ENCODE measurements at places on chromosomes 1 and 21.

GRCh38 chr1:71285529-71285928 lies 204.7 kb upstream of the ZRANB2 start:
- DNase-seq, result no peak

DNA sequence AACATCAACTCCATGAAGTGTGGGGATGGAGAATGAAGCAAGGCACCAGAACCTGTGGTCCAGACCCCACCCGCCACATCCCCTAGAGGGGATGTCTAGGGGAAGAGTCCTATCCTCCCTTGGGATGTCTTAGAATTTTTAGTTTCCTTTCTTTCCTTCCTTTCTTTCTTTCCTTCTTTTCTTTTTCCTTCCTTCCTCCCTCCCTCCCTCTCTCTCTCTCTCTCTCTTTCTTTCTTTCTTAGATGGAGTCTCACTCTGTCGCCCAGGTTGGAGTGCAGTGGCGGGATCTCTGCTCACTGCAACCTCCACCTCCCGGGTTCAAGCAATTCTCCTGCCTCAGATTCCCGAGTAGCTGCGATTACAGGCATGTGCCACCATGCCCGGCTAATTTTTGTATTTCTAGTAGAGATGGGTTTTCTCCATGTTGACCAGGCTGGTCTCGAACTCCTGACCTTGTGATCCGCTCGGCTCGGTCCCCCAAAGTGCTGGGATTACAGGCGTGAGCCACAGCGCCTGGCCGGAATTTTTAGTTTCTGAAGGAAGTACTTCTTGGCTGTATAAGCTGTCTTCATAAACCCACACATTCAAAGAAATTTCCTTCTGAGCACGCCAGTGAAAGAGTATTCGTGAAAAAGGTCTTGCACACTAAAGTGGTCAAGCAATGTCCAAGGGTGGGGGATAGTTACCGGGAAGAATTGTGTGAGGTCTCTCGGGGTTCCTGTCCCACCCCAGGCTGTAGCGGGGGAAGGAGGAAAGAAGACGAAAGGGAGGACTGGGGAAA lies 20.8 kb upstream of the LEFTY2 start:
- DNase-seq, result no peak

GRCh38 chr1:155968670-155969069 lies 9.7 kb downstream of the ARHGEF2 start:
- DNase-seq, result peak; percentile 46

DNA sequence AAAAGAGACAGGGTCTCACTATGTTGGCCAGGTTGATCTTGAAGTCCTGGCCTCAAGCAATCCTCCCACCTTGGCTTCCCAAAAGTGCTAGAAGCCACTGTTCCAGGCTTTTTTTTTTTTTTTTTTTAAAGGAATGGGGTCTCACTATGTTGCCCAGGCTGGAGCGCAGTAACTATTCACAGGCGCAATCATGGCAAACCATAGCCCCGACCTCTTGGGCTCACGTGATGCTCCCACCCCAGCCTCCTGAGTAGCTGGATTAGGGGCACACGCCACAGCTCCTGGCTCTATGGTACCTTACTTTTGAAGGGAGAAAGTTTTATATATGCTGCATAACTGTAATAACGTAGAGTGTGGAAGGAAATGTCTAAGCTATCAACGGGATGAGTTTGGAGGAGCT lies 5.7 kb upstream of the ATP13A2 start:
- DNase-seq, result no peak

DNA sequence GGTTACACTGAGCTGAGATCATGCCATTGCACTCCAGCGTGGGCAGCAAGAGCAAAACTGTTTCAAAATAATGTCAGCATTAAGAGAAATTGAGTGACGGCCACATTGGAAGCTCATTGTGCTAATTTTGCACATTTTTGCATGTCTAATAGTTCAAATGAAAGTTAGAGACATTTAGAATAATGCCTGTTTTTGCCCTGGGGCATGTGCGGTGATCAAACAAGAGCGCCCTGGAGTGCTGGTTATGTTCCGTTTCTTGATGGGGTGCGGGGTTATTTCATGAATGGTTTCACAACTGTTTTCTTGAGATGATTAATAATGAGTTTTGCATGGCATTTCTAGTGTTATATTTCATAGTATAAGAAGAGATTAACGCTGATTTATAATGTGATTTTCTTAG lies 13.1 kb downstream of the OR2T11 start:
- DNase-seq, result no peak

DNA sequence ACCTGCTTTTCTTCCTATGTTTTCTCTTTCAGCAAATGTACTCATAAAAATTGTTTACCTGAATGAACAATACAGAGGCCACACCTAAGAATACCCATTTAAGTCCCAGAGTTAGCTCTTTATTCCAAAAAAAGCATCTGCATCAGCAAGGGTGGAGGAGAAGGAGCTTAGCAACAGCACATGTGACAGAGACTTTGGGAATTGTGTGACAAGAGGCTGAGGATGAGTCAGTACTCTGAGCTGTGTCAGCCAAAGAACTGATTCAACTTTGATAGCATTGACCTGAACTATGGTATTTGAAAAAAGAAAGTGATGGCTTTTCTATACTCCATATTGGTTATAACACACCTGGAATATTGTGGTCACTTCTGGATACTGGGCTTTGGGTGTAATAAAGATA lies 162.7 kb downstream of the ZNF648 start:
- DNase-seq, result no peak

GRCh38 chr1:219405531-219406331 lies 207.2 kb downstream of the ZC3H11B start:
- DNase-seq, result no peak

- peak; percentile 46 for DNase-seq
These were observed 27.3 kb upstream of the A3GALT2 start for GRCh38 chr1:33348194-33348593.

GRCh38 chr1:6247651-6248050 lies 3.7 kb downstream of the HES3 start:
- no peak for DNase-seq

- DNase-seq, result no peak
These were observed 112.3 kb upstream of the IRF2BP2 start for GRCh38 chr1:234722270-234722704.

GRCh38 chr1:65360648-65361047 lies 51.3 kb downstream of the DNAJC6 start:
- no peak for DNase-seq

DNA sequence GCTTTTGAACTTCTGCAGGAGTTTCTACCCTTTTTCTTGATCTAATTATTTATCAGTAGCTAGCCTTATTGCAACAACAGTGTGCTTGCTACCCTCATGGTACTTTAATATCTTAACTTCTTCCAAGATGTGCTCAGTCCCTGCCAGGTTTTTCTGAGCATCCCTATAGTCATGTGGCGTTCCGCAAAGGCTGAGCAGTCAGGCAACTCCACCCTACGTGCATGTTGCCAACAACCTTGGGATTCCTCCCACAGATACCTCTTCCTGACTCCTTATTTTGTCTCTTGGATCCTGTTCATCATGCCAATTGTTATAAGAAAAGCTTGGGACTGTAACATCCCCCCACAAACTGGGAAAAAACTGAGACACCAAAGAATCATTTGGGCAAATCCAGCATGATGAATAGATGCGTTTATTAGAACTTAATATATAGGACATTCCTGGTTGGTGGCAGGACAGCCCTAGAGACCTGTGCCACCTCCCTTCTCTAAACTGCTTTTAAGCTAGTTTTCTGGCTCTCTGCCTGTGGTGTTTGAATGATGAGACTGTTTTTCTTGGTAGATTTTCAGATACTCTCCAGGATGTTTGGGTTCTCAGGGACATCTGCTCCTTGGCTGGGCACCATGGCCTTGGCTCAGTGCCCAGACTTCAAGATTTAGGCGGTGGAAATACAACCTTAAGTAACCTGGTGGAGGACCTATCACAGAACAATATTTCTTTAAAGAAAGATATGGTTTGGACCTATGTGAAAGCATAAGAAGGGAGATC lies 27.1 kb upstream of the KCTD3 start:
- peak; percentile 51 for DNase-seq

All from fibroblast of pulmonary artery (primary cell).